ENCODE measurements at places on chromosomes 1 and 21.

DNA sequence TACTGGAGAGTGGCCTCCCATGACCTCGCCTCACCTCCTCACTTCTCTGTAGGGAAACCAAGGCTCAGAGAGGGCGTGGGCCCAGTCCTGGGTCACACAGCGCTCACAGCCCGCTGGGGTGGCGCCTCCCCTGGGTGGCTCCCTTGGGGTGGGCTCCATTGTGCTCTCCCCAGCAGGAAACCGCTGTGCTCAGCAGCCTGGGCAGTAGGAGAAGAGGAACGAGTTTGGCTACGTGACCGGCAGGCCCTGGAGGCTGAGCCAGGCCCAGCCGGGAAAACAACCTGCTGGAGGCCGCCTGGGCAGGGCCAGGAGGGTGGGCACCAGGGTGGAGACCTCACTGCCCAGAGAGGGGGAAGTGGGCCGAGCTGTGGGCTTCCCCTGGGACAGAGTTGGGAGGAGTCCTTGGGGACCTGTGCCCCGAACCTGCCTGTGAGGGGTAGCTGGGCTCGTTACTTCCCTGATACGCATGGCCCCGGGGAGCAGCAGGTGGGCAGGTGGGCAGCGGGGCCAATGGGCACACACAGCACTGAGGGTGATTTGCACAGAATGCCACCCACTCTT is 15.0 kb upstream of the FAM131C start:
- DNase-seq, result no peak

GRCh38 chr1:202710070-202711045 is at the start of gene SYT2:
TSS of gene SYT2 (minus strand) at chr1:202710454. CDS start at chr1:202605772, 104,682 bp downstream.
- no peak for DNase-seq

- DNase-seq, result peak; percentile 91
Observed at GRCh38 chr1:42816585-42817439, at the start of the genes ERMAP and SVBP. TSS of gene ERMAP (plus strand) at chr1:42817122. CDS start at chr1:42830449, 13,327 bp downstream. TSS of gene SVBP (minus strand) at chr1:42817397. CDS start at chr1:42816544, 853 bp downstream.

DNA sequence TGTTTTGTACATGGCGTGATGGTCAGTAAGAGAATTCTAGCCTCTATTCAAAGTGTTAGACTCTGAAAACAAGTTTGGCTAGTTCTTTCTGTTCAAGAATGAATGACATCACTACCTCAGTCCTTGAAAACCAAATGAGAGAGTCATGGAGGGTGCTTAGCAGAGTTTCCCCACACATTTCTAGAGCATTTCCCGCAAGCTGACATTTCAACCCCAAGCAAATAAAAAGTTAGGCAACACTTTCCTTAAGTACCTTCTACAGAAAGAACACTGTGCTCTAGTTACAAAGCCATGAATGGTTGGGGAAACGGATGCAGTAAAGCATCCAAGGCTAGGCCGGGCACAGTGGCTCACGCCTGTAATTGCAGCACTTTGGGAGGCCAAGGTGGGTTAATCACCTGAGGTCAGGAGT is 47.9 kb upstream of the SLC44A3 start:
- DNase-seq, result no peak

DNA sequence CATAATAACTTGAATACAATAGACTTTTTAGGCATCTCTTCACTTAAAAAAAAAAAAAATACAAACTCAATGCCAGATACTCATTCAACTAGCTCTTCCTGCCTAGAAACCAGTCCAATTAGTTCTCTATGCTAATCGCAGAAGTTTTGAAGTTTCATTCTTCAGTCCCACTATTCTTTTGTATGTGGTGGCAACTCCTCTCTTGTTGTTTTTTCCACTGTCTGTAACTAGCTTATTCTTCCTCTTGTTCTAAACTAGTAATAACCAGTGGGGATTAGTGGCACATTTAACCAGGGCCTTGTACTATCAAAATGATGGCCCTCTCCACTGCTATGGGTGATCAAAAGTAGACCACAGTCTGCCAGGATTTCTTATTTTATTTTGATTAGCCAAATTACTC is 52.5 kb downstream of the SELENOF start:
- no peak for DNase-seq

DNA sequence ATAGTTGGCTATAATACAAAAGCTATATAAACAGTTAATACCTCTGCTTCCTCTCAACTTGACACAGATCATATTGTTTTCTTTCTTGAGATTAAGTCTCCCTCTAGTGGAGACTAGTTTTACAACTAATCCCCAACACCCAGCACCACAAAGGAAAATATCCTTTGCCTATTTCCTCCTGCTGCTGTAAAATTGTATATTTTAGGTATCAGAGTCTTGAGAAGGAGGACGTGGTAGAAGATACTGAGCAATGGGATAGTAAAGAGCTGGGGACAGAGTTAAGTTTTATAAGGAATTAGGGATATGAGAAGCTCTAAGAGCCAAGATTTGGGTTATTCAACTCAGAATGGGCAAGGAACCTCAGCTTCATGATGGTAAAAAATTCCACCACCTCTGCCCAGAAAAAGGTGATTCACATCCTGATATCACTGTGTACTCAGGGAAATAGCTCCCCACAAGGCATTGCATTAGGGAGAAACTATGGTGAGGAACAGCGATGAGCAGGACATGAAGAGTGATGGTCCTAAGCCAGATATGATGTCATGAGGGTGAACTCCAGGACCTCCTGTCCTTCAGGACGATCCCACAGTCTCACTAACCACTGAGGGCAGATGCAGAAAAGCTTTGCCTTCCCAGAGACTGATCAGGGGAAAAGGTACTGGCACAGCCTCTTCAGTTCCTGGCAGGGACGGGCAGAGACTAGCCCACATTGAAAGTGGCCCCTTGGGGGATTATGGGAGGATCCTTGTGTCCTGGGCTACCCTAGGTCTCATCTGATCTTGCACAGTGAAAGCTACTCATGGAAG is 14.7 kb upstream of the CFAP126 start:
- DNase-seq, result peak; percentile 49

GRCh38 chr1:93155335-93155734 is 24.9 kb downstream of the TMED5 start:
- DNase-seq, result no peak

DNA sequence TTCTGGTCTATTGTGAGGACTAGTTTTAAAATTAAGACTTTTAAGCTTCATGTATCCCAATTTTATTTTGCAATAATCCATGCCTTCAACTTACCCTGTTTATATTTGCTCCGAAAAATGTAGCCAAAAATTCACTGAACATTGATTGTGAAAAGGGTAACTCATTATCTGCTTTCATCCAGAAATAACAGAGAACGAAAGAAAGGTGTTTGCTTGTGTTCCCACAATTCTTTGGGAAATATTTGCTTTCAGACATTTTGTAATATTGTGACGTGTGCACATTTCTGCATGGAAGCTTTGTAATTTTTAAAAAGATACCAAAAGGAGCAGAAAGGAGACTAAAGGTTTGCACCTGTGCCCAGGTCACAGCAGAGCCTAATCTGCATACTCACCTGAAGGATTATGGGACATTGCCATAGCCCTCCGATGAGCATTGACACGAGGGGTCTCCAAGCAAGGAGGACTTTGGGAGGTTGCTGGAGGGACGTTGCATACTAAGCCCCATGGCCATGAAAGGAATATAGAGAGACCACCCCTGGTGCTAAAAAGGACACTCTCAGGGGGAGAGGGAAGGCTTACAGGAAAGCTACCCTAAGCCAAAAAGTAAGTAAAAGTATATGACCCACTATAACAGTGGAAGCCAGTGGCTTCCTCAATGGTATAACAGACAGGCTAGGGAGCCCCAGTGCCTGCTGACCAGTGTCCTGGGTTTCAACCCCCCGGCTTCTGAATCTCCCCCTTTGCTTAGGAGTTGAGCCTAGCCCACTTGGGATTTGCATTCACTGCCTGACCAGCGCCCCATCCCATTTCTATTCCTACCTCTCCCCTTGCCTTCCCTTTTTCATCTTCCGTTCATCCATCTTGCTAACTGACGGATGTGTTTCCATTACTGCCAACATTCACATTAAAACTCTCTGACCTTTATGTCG is 148.6 kb upstream of the ZC3H12A start:
- DNase-seq, result no peak

GRCh38 chr1:72942008-72942407 is 659.7 kb upstream of the NEGR1 start:
- no peak for DNase-seq
